Fibroblast of villous mesenchyme (primary cell): ENCODE measurements at places on chromosomes 7 and 10. TPM values are rescaled to one million over a fixed set of nuclear protein-coding genes. Genes with fewer than 3 reads are reported as not detected.

Gene PNLIPRP1
- not detected in 2 replicates for total RNA-seq

Gene TBX20
- 1.3 and 2.6 TPM in 2 replicates for total RNA-seq

Gene LOXL4
- 67.8 and 68.3 TPM in 2 replicates for total RNA-seq

Gene NYAP1
- total RNA-seq, result 0.43 and 0.64 TPM in 2 replicates

Gene EN2
- under 0.01 TPM in 1 of 2 replicates, not detected in the other for total RNA-seq

Gene PHF14
- 22.5 and 29.0 TPM in 2 replicates for total RNA-seq

Gene KNDC1
- 1.9 and 5.6 TPM in 2 replicates for total RNA-seq
